CD4-positive, alpha-beta T cell treated with Interleukin-2 at 100 ng/mL for 4 hours (primary cell): ENCODE measurements at places on chromosomes 7 and 10.

DNA sequence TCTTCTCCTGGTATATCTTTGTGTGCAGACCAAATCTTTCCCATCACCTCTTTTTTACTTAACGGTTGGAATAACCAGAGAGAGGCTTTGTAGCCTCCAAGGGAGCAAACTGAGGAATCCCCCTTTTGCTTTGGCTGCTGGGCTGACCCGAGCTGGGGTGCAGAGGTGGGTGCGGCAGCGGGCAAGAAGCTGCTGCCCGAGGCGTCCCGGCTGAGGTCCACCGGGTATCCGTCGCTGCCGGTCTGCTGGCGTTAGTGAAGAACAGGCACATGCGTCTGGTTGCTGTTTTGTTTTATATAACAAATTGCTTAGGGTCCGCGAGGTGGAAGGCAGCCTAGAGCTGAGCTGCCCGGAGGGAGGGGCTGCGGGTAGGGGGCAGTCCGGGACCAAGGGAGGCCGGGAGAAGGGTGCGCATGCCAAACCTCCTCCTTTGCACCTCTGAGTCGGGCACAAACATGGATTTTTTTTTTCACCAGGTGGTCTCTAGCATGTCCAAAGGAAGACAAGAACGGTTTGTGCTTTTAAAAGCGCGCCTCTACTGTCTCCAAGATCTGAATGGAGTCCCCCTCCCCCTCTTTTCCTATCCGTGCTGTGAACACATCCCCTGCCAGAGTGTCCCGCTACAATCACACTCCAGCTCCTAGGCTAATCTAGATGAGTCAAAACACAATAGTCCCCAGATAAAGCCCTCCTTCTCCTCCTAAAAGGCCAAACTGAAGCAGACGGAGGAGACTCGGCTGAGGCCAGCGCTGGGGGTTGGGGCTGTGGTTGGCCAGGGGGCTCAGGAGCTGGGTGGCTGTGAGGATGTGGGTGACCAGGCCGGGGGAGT, 6.8 kb upstream of the GATA3 start:
- DNase-seq = no peak

DNA sequence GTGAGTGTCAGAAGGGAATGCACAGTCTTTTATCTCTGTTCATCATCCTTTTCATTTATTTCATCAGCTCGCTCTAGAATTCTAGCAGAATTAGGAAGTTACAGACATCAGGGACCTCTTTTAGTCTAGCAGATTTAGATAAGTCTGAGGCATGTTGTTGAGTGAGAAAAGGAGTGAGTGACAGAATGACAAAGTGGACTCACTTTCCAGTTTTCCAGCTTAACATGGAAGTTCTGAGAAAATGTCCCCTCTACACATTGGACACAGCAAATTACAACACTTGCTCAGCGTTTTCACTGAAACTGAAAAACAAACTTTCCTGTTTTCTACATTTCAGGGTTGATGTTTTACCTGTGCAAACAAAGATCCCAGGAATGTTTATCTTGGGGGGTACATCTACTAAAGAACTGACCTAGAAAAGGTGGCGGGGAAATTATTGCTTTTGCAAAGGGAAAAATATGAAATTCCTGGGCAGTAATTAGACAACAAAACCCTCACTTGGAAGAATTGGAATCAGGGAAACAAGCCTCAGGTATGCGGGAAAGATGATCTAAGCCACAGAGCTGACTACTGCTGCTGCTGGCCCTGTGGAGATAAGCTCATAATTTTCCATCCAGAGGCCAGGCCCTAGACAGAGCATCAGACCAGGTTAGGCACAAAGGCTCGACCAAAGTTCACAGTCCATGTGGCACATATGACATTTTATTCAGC, 14.6 kb upstream of the CYP3A5 start:
- no peak for DNase-seq

DNA sequence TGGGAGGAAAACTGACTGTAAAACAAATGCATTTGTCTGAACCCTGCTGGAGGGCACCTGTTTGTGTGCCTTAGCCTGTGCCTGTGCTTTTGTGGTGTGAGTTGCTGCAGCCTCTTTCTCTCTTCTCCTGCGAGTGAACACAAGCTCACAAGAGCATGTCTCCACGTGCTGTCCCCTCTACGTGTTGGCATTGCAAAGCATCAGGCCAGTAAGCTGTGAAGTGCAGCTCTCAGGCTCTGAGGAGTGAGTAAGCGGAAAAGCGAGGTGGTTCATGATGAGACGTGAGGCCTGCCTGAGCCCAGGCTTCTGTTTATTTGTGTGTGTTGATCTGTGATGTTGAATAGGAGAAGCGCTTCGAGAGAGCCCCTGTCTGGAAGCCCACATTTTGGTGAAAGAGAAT, 85.6 kb upstream of the PDCD4 start:
- DNase-seq = no peak

DNA sequence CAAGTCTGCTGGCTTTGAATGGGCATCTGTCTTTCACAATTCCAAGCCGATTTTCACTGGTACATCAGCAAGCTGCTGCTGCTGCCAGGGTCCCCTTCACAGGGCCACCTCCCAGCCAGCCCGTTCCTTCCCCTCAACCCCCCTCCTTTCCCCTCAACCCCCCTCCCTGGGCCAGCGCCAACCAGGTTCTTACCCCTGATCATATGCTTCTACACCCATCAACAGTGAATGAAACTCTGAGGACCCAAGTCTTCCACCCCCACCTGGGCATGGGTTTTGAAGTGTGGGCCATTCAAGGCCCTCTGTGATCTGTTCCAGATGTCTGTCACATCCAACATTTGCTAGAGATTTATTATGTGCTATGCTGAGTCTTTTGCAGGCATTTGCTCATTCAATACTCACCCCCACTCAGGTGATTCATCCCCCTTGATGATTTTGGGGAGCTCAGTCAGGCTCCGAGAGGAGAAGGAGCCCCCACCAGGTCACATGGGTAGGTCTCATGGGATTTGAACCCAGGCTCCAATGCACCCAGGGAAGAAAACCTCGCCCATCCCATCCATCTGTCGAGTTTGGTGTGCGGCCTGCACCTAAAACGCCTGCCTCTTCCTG, 52.7 kb upstream of the FOXK1 start:
- no peak for DNase-seq

DNA sequence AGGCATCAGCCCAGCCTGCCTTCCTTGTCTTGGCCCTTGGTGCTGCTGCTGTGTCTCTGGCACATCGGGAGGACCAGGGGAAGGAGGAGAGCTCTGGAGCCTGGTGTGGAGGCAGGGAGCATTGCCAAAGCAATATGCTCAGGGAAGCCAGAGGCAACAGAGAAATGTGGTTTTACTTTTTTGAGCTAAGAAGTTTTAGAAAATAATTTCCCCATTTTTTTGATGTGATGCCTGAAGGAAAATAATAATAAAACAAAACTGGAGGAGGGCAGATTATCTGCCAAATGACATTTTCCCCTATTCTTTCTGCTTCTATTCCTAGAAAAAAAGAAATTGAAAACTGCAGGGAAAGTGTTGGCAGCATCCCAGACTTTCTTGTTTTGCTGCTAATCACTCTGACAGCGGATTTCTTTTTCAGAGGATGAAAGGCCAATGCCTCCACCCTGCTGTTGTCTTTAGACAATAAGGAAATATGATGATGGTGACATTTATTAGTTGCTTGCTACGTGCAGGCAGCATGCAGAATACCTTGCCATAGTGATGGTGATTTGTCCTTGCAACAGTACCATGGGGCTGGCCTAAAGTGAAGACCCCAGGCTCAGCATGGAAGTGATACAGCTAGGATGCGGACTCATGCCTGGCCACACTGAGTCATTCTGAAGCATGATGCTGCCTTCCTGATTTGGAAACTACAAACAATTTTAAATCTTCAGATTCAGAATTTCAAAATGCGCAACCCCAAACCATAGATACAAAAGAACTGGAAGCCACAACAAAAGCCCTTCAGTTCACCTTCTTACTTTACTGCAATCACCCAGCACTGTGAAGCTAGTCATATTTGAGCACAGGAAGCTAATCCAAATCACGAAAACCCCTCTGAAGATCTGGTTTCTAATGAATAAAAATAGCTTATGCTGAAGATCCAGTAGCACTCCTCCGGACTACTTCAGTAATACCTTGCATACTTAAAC, 260.2 kb upstream of the TMEM72 start:
- DNase-seq = no peak

DNA sequence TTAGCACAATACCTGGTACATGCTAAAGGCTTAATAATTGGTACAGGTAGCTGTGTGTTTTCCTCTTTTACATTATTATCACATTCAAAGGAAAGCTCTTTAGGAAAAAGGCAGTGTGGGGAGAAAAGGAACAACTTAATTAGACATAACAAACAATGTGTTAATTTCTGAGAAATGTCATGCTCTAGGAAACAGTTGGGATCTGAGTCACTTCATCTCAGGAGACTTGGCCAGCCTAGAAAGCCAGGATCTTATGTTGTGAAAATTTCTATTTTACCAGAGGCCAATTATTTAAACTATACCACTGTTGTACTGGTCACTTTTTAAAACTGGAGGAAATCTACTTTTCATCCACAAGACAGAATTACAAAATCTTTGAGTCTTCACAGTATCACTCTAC, 39.6 kb downstream of the ARMH3 start:
- no peak for DNase-seq

DNA sequence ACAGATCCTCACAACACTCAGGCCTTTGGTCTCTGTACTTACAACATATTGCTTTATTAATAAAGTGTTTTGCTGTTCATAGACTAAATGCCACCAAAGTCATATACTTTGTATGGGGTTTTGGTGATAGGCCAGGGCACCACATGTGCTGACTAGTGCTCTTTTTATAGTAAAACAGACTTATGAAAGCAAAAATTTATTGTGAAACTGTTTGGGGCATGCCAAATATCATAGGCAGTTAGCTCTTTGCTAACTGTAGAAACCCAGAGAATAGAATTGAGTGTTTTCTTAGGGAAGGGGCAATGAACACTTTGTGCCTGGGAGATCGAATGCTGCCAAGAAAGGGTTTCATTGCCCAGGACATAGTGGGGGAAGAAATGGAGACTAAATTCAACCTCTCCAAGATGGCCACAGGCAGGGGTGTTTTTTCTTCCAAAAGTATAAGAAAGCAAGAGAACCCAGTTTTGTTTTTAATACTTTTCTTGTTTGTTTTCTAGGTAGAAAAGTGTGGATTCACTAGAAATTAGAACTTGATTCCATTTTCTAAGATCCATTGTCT, 142.7 kb downstream of the TRIL start:
- DNase-seq = no peak
